ENCODE measurements at places on chromosomes 13 and 19.
A peak's percentile ranks its signal among the peaks of the same experiment; 100 is the strongest.

DNA sequence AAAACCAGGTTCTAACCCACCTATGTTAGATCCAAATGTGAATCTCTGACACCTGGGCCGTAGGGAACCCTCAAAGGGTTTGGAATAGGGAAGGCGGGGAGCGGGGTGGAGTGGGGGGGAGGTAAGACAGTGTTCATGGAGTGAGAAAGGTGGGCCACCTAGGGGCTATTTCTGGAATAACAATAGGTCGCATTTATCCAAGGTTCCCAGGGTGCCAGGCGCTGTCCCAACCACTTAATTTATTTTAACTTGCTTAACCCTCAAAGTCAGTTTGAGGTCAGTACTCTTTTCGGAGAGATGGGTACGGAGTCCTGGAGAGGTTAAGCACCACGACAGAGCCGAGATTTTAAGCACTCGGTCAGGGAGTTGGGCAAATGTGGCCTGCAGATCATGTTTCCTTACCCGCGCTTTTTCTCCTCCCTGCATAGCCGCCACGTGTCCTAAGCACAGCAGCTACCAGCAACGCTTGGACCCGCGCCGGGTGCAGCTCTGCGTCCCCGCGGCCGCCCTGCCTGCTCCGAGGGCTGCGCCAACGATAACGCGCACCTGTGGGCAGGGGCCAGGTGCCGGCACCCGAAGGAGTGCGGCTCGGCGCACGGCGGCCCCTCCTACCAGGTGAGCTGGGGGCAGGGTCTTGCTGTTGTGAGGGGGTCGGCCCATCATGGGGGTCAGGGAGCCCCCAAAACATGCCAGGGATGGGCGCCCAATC lies 25.0 kb upstream of the FXYD3 start:
- DNase-seq: peak; percentile 97

DNA sequence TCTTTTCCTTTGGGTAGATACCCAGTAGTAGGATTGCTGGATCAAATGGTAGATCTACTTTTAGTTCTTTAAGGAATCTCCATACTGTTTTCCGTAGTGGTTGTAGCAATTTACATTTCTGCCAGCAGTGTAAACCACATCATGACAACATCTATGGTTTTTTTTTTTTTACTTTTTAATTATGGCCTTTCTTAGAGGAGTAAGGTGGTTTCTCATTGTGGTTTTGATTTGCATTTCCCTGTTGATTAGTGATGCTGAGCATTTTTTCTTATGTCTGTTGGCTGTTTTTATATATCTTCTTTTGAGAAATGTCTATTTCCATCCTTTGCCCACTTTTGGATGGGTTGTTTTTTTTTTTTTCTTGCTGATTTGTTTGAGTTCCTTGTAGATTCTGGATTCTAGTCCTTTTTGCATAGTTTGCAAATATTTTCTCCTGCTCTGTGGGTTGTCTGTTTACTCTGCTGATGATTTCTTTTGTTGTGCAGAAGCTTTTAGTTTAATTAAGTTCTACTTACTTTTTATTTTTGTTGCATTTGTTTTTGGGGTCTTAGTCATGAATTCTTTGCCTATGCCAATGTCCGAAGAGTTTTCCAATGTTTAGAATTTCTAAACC lies 38.8 kb downstream of the TDRD3 start:
- DNase-seq: no peak

DNA sequence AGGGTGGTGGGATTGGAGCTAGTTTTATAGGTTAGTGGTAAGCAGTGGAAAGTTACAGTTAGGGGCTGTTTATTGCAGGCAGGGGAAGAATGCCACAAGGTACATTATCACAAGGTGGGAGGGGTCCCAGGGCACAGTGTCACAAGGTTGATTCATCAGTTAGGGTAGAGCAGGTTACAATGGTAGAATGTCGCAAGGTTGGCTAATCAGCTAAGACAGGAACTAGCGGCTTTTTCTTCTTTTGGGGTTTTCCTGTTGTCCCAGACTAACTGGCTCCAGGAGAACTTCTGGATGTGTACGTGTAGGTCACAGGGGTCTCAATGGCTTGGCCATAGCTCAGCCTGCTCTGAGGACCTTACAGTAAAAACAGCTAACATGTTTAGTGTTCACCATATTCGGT lies 1221.1 kb downstream of the SLITRK1 start:
- DNase-seq: peak; percentile 16

- DNase-seq: no peak
Observed at GRCh38 chr13:105719859-105720258, 815.6 kb downstream of the EFNB2 start.

DNA sequence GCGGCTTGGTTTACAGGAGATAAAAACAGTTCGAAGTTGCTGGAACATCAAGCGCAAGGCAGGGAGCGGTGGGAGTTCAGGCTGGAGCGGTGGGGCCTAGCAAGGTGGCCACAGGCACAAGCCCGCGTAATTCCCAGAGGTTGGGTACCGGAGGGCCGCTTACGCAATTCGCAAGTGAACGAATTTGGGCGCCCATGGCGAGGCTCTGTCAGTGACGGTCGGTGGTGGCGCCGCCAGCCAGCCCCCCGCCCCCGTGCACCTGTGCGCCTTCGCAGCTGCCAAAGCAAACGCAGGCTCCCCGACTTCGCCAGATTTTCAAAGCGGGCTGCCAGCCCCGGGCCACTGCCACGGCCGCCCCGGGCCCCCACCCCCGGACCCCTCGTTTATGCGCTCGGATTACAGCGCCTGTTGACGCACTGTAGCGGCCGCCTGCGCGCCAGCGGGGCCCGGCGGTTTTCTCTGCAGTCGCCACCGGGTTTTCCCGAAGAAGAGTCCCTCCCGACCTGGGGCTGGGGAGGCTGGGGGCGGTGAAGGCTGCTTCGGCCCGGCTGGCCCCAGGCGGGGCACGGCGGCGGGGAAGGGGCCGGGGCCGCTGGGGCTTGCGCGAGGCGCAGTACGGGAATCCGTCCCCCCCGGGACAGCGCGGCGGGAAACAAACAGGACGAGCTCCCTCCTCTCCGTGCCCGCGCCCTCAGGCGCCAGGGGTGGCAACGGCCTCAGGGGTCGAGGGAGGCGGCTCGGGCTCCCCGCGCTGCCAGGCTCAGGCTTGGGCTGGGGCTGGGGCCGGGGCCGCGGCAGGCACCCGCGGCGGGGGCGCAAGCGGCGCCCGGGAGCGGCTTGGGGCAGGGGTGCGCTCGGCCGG lies 709 bp downstream of the N4BP2L1 start:
- DNase-seq: peak; percentile 22

DNA sequence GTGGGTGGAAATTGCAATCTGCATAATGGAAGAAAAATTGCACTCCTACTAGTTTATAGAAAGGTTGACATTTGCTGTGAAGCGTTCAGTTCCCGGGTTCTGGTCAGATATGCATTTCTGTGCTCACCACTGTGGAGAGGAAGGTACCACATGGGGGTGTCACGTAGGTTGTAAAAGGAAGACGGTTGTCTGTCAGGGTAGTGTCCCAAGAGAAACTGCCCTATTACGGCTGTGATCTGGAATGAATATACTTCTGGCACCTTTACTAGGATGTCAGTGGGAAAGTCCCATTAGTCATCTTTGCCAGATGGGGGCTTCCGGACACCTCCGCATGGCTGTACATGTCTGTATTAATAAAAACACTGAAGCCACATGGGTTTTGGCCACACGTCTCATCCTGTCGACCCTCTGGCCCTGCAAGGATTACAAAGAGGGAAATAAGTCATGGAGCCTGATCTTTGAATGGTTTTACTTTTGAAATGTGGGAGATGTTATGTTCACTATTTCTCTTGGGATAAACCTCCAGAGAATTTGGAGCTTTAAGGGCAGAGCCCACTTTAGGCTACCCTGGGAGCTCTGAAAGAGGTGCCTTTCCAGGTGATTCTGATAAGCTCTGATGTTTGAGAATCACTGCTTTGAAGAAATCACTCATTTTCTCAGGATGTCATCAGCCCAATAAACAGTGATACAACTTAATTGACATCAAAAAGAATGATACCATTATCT lies 133.9 kb downstream of the AKAP11 start:
- no peak for DNase-seq

DNA sequence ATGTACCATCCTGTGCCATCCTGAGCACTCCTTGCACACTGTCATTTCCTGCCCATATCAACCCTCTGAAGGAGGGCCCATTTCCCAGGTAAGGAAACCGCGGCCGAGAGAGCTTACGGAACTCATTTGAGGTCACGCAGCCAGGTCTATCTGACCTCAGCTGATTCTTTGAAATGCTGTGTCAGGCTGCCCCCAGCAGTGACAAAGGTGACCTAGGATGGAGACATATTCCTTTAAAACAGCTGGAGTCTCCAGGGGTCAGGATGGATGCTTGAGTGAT lies 42.2 kb upstream of the VSTM2B start:
- DNase-seq: no peak

GRCh38 chr13:110913322-110914080 lies 1.4 kb downstream of the ANKRD10 start:
- peak; percentile 34 for DNase-seq

- peak; percentile 78 for DNase-seq
Observed at GRCh38 chr13:110874508-110874960, 40.3 kb downstream of the ANKRD10 start.

DNA sequence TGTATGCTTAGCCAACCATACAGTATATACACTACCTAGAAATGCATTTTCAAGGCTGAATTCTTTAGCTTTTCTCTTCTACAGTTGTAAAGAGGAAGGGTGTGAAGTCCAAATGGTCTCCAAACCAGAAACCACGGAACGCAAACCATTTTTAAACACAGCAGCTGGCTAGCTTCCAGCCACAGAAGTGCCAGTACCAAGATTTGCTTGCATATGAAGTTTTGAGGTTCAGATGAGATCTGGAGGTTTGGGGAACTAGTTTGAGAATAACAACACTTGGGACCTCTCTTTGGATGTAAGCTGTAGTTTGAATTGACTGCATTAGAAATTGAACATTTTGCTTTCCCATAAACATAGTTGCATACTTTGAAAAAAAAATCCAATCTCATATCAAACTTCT lies 1243.5 kb downstream of the EFNB2 start:
- no peak for DNase-seq

- no peak for DNase-seq
Observed at GRCh38 chr19:32828643-32829344, 40.8 kb downstream of the SLC7A9 start.

GRCh38 chr13:26255691-26256277 lies 1.9 kb downstream of the CDK8 start:
- DNase-seq: no peak

- DNase-seq: no peak
Observed at GRCh38 chr13:99757756-99758459, 213.7 kb downstream of the ZIC5 start.

- no peak for DNase-seq
Observed at GRCh38 chr13:27570906-27571305, 49.4 kb downstream of the LNX2 start.

DNA sequence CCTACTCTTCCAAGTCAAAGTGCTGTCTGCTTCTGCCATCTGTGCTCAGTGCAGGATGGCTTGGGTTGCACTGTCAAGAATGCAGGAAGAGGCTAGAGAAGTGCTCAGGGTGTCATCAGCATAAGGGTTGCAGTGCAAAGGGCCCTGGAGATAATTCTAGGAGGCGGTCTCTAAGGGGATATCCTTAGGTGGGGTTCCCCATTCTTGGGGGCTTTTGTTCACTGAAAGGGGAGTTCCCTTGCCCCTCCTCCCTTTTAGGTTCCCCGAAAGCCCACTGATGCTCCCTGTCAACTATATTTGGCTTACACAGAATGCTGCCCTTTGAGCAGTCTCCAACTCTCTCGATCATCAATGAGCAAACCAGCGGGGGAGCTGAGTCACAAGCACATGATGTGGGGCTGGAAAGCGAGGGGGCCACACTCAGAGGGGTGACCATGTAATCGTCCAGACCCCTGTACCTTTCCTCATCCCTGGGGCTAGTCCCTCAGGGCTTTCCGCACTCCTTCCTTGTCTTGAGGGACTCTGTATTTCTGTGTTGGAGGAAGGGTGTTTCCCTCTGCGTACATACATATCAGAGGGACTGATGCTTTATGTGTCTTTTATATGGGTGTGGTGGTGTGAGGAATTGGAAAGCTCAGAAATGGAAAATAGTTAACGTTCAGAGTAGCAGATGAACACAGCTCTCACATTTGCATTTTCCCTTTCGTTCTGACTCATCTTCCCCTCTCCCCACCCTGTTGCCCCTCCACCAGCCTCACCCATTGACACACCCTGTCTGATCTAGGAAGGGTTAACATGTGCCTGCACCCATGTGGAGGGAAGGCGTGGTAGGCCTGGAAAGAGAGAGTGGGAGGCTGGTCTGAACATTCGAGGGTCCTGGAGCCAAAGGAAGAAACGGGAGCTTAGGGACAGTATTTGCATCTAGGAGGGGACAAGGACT lies 6.7 kb downstream of the ZBTB32 start:
- DNase-seq: no peak

GRCh38 chr19:10654610-10655456 lies 687 bp downstream of the ILF3 start:
- peak; percentile 30 for DNase-seq

- peak; percentile 28 for DNase-seq
Observed at GRCh38 chr13:58452123-58452623, 820.6 kb downstream of the PCDH17 start.

DNA sequence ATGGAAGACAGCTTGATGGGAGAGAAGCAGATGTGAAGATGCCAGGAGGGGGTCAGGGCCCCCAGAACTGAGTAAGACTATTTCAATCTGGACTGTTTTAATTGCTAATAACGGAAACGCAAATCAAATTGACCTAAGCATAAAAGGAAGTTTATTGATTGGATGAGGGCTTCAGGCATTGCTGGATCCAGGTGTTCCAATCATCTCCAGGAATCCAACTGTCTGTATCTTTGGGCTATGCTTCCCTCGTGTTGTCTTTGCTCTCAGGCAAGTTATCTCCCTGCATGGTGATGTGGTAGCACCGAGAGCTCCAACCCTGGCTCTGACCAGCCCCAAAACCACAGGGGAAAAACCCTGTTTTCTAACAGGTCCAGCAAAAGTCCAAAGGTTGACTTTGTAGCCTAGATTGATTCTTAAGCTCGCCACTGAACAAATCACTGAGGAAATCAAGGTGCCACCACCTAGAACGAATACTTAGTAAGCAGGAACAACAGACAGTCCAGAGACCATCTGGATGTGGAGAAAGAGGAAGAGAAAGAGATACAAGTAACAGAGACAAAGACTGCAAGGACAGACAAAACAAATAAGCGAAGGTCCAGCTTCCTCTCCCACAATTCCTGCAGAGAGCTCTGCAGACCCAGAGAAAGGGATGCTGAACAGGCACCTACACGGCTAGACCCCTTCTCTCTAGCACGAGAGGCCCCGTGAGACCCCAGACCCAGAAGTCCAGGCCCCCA lies 1.2 kb upstream of the C19orf81 start:
- no peak for DNase-seq

DNA sequence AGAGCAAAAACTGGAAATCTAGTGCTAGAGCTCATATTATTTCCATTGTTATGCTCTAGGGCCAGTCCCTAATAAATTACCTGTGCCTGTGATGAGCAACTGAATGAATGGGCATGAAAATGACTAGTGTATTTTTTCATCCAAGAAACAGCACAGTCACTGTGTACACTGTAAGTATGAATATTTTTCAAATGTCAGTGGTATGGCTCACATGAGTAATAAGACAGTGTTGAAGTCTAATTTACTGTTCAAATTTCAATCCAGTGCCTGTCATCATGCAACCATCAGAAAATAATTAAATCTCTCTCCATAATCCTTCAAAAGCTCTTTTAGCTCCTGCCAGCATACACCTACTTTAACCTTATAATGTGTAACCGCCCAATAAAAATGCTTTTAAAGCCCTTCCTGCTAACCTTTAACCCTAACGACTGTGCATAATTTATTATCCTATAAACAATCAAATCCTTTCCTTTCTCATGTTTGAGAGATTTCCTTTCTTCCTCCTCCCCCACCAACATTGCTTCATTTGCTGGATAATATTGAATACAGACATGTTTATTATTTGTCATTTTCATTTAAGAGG lies 378.3 kb downstream of the GPC5 start:
- DNase-seq: no peak

- no peak for DNase-seq
Observed at GRCh38 chr13:23749288-23749873, 139.8 kb downstream of the MIPEP start.

All from HuH-7 (cell line).